Type B pancreatic cell (in vitro differentiated cells): ENCODE measurements at places on chromosomes 4 and X. TPM values are rescaled to one million over a fixed set of nuclear protein-coding genes. Genes with fewer than 3 reads are reported as not detected.
A peak's percentile ranks its signal among the peaks of the same experiment; 100 is the strongest.

GRCh38 chr4:16104520-16104919, 20.7 kb upstream of the PROM1 start:
- peaks cover 19% of the 10 kb centered on the region for H3K27me3 ChIP-seq
- no peaks in the 10 kb centered on the region for H3K4me1 ChIP-seq
- no peaks in the 10 kb centered on the region for H3K36me3 ChIP-seq
- DNase-seq, result no peak
- no peak overlapping the region for H3K27ac ChIP-seq

DNA sequence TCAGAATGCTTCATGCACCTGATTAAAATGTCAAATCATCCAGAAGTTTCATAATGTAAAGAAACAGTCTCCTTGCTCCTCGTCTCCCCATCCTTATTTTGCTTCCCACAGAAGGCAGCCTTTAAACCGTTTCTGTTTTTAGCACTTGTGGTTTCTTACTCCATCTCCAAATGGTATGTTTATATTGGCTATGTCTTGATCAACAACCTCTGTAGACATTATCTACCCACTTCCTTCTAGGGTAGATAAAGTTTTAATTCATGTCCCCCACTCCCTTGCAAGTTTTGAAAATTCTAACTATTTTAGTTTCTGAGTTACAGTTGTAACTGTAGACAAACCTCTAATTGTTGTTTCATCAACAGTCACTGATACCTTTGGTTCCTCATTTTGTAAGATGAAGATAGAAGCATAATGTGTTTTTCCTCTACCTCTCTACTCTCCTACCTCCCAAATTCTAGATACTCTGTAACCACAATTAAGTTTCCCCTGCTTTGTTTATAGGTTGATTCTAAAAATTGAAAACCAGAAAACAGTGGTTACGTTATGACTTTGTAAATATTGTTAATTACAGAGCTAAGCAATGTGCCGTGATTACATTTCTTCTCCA, 291.7 kb upstream of the GATB start:
- H3K27ac ChIP-seq, result no peak overlapping the region
- no peak overlapping the region for H3K4me3 ChIP-seq
- no peak for DNase-seq

DNA sequence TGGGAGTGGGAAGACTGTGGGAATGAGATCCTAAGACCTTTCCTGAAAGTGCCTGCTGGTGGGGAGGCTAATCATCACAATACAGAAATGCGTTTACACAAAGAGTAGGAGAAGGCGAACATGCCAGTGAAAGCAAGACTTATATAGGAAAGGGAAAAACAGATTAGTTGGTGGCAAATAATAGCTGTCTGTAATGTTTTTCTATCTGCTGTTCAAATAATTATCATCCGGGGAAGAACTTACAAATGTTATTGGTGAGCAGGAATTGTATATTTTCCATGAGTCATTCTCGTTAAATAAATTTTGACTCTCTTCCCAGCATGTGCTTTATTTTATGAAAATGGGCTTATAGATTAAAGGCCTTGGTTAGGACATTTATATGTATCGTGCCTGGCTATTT, 196.5 kb downstream of the ARHGAP10 start:
- peaks cover 6% of the 10 kb centered on the region for H3K4me1 ChIP-seq
- no peak overlapping the region for H3K4me3 ChIP-seq
- H3K27ac ChIP-seq, result no peak overlapping the region
- no peaks in the 10 kb centered on the region for H3K27me3 ChIP-seq
- H3K36me3 ChIP-seq, result peaks cover 13% of the 10 kb centered on the region
- DNase-seq, result no peak

Gene ZNF185
- total RNA-seq, result 45.4 and 99.1 TPM in 2 replicates

GRCh38 chrX:23012636-23013035, 12.9 kb downstream of the DDX53 start:
- no peaks in the 10 kb centered on the region for H3K27me3 ChIP-seq
- H3K4me3 ChIP-seq, result no peak overlapping the region
- no peak overlapping the region for H3K27ac ChIP-seq
- no peaks in the 10 kb centered on the region for H3K4me1 ChIP-seq
- no peaks in the 10 kb centered on the region for H3K36me3 ChIP-seq
- no peak for DNase-seq

- peak overlapping the region; percentile 42 for H3K27ac ChIP-seq
- no peaks in the 10 kb centered on the region for H3K27me3 ChIP-seq
- H3K4me3 ChIP-seq, result no peak overlapping the region
- H3K4me1 ChIP-seq, result no peaks in the 10 kb centered on the region
- DNase-seq, result no peak
- peaks cover 18% of the 10 kb centered on the region for H3K36me3 ChIP-seq
These were observed 18.0 kb downstream of the DDX3X start for GRCh38 chrX:41351923-41352322.

DNA sequence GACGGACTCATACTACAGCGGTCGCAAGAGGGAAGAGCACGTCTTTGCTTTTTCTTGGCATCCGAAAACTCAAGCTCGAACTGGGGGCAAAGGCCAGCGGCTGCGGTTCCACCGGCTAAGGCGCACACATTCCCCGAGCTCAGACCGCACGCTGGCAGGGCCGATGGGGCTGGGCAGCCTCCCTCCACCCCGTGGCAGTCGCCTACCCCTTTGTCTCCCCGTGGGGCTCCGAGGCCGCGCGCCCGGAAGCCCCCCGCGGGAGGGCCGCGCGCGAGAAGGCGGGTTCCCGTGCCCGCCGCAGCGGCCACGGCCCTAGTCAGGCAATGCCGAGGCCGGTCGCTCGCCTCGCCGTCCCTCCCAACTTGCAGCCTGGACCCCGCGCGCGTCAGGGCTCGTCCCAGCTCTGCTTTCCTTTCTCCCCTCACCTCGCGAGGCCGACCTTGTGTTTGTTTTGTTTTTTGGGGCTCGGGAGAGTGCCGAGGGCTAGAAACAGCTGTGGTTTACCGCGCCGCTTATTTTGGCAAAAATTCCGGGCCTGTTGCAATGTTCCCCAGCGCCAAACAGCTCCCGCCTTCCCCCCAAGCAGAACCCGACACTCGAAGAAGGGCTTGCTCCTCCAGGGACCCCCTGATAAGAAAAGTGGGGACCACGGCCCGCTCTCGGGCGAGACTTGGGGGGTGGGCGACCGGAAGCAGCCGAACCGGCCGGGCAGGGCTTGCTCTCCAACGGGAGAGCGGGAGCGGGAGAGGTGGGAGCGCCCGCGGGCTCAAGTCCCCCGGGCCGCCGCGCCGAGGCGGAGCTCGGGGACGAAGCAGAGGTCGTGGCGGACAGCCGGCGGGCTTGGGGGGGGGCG, 561 bp upstream of the N4BP2 start:
- peaks cover 7% of the 10 kb centered on the region for H3K36me3 ChIP-seq
- peak overlapping the region; percentile 93 for H3K4me3 ChIP-seq
- DNase-seq, result peak; percentile 83
- peaks cover 22% of the 10 kb centered on the region for H3K4me1 ChIP-seq

- H3K36me3 ChIP-seq, result no peaks in the 10 kb centered on the region
- no peaks in the 10 kb centered on the region for H3K4me1 ChIP-seq
- H3K27me3 ChIP-seq, result no peaks in the 10 kb centered on the region
These were observed 90.3 kb downstream of the ATOH1 start for GRCh38 chr4:93918856-93919255.

Gene PLP1
- total RNA-seq, result 0.64 and 55.3 TPM in 2 replicates

- no peak overlapping the region for H3K4me3 ChIP-seq
- no peak for DNase-seq
- H3K27me3 ChIP-seq, result no peaks in the 10 kb centered on the region
- peaks cover 4% of the 10 kb centered on the region for H3K4me1 ChIP-seq
- peaks cover 4% of the 10 kb centered on the region for H3K36me3 ChIP-seq
These were observed 14.2 kb upstream of the ANKRD17 start for GRCh38 chr4:73272816-73273215.

DNA sequence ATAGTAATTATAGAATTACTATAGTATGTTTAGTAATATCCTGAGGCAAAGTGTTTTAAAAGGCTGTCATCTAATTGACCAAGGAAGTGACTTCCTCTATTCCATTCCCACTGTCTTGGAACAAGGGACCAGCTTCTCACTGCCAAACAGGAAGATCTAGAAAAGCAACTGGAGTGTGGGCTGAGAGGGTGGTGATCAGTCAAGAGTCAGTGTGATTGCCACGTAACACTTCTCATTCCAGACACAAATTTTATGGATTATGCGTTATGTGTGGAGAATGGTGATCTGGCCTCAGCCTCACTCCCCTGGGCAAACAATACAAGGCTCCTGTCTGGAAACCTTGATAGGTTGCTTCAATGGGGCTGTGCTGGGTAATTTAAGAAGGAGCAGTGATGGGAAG, 60.0 kb downstream of the RRAGB start:
- no peak overlapping the region for H3K27ac ChIP-seq
- H3K4me3 ChIP-seq, result no peak overlapping the region
- peaks cover 3% of the 10 kb centered on the region for H3K36me3 ChIP-seq

GRCh38 chr4:142367418-142368180, 478.5 kb downstream of the INPP4B start:
- H3K27ac ChIP-seq, result no peak overlapping the region
- peaks cover 22% of the 10 kb centered on the region for H3K4me1 ChIP-seq
- no peaks in the 10 kb centered on the region for H3K27me3 ChIP-seq
- H3K4me3 ChIP-seq, result no peak overlapping the region
- peaks cover 5% of the 10 kb centered on the region for H3K36me3 ChIP-seq
- DNase-seq, result no peak

Gene C4orf36
- total RNA-seq, result 1.3 and 2.5 TPM in 2 replicates

Gene XG
- total RNA-seq, result 0.55 and 0.63 TPM in 2 replicates

- no peaks in the 10 kb centered on the region for H3K36me3 ChIP-seq
- no peak overlapping the region for H3K27ac ChIP-seq
- H3K4me3 ChIP-seq, result no peak overlapping the region
- DNase-seq, result no peak
These were observed 53.7 kb upstream of the NFKB1 start for GRCh38 chr4:102447413-102447812.

DNA sequence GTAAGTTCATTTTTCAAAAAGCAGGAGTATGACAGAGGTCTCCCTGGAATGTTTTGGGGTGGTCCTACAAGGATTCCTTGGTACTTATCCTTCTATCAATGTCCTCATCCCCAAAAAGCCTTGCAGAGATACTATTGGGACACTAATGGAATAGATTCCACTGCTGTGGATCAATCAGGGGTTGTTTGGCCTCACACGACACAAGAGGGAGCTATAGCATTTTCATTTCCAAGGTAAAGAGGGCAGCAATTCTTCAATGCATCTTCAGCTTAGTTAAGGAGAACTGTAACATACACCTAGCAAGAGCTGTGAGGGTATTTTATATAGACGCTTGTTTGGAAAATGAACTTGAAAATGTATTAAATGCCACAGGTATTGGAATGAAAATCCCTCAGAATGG, 50.9 kb downstream of the USP26 start:
- no peaks in the 10 kb centered on the region for H3K27me3 ChIP-seq
- no peaks in the 10 kb centered on the region for H3K4me1 ChIP-seq
- no peaks in the 10 kb centered on the region for H3K36me3 ChIP-seq
- H3K27ac ChIP-seq, result no peak overlapping the region
